GM04504 (cell line): ENCODE measurements at places on chromosomes 11 and 22.

- DNase-seq = peak; percentile 22
These were observed 121.1 kb downstream of the NTM start for GRCh38 chr11:131491503-131491902.

DNA sequence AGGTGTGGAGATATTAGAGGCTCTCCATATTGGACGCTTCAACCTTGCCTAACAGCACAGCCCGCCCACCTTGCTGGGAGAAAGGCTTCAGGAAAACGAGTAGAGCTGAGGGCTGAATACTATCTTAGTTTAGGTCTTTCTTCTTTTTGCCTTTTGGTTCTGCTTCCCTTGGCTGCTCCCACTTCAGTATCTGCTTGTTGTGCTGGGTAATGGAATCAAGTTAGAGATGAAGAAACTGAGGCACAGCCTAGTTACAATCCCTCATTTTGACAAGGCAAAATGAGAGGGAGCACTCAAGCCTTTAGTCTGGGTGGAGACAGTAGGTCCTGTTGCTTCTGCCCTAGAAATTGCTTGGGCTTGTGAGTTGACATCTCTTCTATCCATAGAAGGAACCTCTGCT, 41.3 kb upstream of the HSD17B12 start:
- DNase-seq = no peak

- no peak for DNase-seq
These were observed 310.8 kb downstream of the DDX10 start for GRCh38 chr11:108975641-108976071.

DNA sequence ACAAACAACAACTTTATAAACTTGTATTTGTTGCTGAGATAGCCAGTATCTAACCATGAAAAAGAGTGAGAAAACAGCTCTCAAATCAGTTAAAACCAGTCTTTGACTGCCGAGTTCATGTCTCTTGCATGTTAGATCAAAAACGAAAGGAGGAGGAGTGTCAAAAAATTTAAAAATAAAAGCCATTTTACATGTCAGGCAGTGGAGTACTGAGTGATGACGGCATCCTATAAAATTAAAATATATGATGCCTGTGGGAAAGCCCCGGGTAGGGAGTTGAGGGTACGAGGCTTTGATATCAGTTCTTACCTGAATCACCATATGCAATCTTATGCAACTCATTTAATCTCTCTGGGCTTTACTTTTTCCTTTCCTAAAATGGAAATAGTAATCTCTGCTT, 117.3 kb downstream of the ETS1 start:
- DNase-seq = no peak

DNA sequence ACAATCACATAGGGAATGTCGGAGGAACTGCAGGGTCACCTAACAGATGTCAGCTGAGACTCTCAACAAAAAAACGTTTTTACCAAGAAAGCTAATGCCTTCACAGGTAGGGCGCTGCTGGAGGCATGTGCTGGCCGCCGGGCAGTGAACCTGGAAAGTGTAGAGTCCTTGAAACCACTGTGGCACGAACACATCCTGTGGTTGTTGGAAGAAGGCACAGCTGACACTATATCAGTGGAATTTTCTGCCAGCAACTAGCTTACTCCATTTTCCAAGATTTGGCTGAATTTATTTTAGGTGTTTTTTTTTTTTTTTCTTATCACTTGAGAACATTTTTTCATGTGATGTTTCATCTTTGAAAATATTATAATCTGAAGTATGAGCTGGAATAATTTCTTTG, 14.2 kb downstream of the TRMU start:
- DNase-seq = no peak

GRCh38 chr11:117643606-117644300, 153.3 kb downstream of the DSCAML1 start:
- DNase-seq = no peak
